GM04503 (cell line): ENCODE measurements at places on chromosomes 11 and 22.

DNA sequence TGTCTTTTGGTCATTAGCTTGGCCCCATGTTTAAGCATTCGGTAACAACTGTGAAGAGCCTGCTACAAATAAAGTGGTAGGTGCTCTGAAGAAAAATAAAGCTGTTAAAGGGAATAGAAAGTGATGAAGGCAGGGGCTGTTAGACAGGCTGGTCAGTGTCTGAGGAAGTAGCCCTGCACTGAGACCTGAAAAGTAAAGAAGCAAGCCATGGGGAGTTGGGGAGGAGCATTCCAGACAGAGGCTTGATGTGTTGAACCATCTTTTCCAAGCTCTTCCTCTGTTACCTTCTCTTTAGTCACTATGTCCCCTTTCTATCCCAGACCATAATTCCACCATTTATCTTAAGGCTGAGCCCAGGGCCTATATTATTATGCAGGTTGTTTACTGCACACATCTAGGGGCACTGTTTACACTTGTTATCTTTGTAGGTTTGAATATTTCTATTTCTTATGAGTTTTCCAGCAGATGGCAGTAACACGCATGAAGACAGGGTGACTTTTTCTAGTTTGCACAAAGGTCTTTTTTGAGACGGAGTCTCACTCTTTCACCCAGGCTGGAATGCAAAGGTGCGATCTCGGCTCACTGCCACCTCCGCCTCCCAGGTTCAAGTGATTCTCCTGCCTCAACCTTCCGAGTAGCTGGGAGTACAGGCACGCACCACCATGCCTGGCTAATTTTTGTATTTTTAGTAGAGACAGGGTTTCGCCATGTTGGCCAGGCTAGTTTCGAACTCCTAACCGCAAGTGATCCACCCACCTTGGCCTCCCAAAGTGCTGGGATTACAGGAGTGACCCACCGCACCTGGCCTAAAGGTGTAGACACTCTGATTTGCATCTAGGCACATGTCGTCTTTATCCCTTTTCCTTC lies 23.0 kb downstream of the ZFTA start:
- DNase-seq = no peak

DNA sequence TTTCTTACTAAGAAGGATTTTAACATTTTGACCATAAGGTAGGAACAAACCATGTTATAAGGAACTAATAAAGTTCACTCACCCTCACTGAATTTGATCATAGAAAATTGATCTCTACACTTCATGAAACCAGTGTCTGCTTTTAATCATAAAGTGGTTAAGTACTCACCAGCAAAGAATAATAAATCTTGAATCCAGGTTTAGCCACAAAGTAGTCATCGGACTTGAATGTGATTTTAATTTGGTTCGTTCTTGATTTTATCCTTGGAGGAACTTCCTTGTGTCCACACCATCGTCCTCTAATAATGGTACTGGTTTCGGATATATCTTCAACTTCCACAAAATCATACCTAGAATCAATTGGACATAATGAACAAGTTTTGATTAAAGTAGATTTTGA lies 40.5 kb upstream of the DDI1 start:
- DNase-seq = no peak

DNA sequence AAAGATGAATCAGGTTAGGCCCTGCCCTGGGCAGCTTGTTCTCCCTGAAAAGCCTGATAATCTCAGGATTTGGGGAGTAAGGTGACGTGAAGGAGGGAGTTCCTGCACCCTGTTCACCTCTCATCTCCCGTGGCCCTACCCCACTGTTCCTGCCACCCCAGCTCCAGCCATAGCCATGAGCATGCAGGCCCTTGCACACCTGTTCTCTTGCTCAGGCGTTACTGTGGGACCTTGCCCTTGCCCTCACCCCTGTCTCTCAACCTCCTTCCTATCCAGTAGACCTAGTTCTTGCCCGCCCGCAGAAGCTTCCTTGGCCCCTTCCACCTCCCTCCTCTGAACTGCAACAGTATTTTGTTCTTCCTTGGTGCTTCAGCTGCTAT lies 15.0 kb downstream of the TSKU start:
- no peak for DNase-seq

GRCh38 chr11:6862961-6863360 lies at the start of gene OR10A2:
TSS of gene OR10A2 (plus strand) at chr11:6863057. CDS start at chr11:6869755, 6,698 bp downstream.
- DNase-seq = no peak

DNA sequence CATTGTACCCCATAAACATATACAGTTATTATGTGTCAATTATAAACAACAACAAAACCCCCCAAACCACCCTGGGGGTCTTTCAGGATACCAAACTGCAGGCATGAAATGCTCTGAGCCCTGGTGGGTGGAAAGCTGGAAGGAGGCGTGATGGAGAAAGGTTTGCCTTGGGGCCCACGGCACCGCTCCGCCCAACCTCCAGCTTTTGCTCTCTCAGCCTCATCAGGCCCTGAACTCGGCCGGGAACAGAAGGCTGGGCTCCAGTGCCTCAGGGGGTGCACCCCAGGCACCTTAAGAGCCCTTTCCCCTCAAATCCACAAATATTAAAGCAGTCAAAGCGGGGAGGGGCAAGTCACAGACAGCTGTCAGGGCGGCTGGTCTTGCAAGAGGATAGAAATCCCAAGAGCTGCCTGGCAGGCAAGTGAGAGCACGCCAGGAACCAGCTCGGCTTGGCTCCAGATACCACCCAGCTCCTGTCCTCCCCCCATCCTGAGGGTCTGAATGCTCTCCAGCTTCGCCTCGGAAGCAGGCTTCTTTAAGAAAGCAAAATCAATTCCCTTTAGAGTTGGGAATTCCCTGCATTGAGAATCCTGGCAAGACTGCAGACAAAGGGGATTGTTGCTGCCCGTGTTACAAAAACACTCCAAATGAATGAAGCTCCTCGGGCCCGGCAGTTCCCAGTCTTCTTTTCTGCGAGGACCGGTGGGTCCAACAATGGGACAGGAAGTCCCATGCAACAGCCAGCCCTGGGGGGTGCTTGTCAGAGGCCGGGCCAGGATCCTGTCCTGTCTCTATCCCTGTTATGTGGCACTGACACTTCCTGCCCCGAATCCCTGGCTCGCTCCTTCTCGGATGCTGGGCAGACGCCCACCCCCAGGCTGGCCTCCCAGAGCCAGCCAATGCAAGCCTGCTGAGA lies 80.8 kb downstream of the NAT10 start:
- no peak for DNase-seq

GRCh38 chr22:25177226-25177625 lies 22.4 kb upstream of the CRYBB3 start:
- no peak for DNase-seq

DNA sequence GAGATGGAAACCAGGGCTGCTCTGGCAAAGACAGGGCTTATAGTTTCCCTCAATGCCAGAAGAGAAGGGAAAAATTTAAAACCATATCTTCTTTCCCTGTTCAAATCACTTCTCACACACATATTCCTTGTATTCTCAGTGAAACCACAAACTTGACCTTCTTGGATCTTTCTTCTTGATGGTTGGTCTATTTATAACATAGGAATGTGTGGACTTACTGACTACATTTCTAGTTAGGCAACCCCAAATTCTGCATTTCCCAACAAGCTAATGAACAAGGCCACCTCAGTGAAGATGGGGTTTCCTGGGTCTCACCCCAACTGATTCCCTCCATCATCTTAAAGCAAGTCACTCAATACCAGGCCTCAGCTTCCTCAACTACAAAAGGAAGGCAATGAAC lies 3.8 kb upstream of the QSER1 start:
- DNase-seq = no peak

- DNase-seq = no peak
These were observed 18.2 kb upstream of the CASP12 start for GRCh38 chr11:104916442-104916841.

DNA sequence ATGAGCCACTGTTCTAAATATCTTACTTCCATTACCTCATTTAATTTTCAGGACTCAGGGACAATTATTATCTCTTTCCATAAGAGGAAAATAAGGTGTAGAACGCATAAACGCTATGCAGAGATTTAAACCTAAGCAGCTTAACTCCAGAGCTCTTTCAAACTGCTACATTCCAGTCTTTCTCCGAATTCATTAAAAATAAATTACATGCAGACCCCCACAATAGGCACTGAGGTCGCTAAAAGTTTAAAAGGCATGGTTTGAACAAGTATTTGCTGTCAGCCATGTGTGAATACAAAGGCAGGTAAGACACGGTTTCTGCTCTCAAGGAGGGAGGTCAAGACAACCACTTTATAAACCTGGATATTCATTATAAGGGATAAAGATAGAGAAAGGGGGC lies 983 bp downstream of the NARS2 start:
- no peak for DNase-seq

DNA sequence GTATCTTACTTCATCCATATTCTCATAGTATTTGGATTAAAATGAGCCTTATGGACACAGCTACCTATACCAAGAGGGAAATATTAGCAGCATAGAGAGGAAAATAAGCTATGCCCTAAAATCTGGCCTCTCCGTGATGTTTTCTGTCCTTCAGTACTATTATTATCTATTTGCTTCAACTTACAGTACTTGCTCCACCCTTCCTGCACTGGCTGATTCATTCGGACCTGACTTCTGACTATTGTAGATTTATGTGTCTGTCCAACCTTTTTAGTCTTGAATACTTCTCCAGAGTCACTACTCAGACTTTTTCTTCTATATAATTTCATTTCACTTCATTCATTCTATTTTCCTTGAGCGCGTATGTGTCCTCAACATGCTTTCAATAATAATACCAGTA lies 45.1 kb upstream of the SESN3 start:
- DNase-seq = no peak

DNA sequence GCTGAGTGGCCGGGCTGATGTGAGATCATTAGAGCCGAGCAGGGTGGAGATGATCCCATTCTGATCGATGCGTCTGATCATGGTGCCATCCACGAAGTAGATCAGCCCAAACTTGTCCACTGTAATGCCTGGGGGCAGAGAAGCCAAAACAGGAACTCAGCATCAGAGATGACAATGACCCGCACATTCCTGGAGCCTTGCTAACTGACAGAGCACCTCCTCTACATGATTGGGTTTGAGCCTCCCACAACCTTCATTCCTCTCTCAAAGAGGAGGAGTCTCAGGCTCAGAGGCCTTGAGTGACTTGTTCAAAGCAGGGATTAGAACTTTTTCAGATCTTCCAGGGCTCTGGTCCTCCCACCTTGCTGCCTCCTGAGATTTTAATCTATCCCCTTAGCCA lies 133.7 kb upstream of the NARS2 start:
- no peak for DNase-seq

GRCh38 chr22:25067851-25068421 lies 115.4 kb downstream of the KIAA1671 start:
- DNase-seq = no peak

DNA sequence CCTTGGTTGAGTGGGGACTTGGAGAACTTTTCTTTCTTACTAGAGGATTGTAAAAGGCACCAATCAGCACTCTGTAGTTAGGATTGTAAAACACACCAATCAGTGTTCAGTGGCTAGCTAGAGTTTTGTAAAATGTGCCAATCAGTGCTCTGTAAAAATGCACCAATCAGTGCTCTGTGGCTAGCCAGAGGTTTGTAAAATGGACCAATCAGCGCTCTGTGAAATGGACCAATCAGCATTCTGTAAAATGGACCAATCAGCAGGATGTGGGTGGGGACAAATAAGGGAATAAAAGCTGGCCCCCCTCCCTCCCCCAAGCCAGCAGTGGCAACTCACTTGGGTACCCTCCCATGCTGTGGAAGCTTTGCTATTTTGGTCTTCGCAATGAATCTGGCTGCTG lies 5.5 kb upstream of the DRG1 start:
- no peak for DNase-seq

GRCh38 chr11:83441171-83441570 lies 155.0 kb upstream of the CCDC90B start:
- no peak for DNase-seq

GRCh38 chr11:36492724-36493304 lies 17.3 kb downstream of the TRAF6 start:
- DNase-seq = no peak

GRCh38 chr11:13327421-13327820 lies 49.8 kb downstream of the BMAL1 start:
- no peak for DNase-seq

GRCh38 chr11:92253421-92253820 lies 28.8 kb downstream of the FAT3 start:
- no peak for DNase-seq

- DNase-seq = no peak
These were observed 20.7 kb downstream of the CDKN1C start for GRCh38 chr11:2864901-2865300.

GRCh38 chr11:76603202-76603601 lies 67.3 kb downstream of the LRRC32 start:
- no peak for DNase-seq

DNA sequence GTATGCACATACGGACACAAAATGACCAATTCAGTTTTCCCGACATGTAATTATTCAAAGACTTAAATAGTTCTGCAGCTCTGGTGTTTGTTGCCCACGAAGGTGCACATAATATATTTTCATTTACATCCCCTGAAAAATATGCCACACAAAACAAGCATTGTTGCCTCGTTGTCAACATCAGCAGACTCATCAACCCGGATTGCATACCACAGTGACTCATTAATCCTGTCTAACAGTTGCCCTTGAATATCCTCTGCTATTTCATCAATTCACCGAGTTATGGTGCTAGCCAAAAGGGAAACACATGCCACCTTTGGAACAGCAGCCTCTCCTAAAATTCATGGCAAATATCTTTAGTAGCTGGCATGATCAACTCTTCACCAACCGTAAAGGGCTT lies 582.2 kb downstream of the LRRC4C start:
- no peak for DNase-seq

DNA sequence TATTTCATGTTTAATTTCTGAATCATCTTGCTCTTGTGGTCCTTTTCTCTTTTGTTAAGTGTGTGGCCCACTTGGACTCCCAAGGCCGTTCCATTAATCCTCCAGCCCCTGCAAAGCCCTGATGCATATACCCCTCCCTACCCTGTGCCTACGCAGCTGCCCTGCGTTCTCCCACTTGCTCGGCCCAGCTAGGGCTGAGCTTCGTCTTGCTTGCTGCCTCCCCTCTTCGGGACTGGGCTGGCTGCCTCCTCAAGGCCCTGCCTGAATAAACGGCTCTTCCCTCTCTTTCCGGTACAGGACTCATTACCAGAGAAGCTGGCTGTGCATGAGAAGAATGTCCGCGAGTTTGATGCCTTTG lies 28.5 kb downstream of the ARHGAP1 start:
- no peak for DNase-seq

DNA sequence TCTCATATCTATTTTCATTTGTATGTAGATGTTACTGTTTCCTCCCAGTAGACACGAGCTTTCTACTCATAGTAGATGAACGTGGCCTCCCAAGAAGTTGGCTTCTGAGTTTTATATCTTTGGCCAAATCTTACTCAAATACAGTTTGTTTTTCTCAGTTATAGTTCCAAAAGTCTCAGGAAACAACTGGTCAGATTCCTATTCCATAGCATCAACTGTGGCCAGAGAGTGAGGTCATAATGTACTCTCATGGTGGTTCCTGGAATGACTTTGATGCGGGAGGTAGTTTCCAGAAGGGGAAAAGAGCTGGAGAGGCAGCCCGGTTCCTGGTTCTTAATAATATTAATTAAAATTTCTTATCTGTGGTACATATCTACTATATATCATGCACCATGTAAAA lies 77.3 kb downstream of the SLC17A6 start:
- no peak for DNase-seq

DNA sequence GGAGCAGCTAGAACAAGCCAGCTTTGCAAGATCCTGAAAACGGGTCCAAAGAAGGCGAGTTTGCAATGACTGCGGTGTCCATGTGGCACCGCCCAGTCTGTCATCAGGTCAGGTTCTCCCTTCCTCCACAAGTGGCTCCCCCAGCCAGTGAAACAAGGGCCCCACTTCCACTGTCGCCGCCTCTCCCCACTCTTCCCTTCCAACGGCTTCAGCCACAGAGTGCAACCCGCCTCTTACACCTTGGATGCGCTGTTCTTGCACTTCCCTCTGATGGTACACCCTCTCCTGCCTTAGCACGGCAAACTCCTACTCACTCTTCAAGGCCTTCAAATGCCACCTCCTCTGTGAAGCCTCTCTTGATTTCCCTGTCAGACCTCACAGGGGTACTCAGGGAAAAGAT lies 10.8 kb upstream of the TCF20 start:
- no peak for DNase-seq
